ENCODE measurements at places on chromosomes 7 and 10.

GRCh38 chr7:50206453-50207250 lies 97.9 kb upstream of the IKZF1 start:
- DNase-seq: no peak

GRCh38 chr7:16564909-16565426 lies 38.3 kb downstream of the LRRC72 start:
- peak; percentile 68 for DNase-seq

GRCh38 chr7:45917658-45918057 lies 3.4 kb downstream of the IGFBP3 start:
- peak; percentile 27 for DNase-seq

DNA sequence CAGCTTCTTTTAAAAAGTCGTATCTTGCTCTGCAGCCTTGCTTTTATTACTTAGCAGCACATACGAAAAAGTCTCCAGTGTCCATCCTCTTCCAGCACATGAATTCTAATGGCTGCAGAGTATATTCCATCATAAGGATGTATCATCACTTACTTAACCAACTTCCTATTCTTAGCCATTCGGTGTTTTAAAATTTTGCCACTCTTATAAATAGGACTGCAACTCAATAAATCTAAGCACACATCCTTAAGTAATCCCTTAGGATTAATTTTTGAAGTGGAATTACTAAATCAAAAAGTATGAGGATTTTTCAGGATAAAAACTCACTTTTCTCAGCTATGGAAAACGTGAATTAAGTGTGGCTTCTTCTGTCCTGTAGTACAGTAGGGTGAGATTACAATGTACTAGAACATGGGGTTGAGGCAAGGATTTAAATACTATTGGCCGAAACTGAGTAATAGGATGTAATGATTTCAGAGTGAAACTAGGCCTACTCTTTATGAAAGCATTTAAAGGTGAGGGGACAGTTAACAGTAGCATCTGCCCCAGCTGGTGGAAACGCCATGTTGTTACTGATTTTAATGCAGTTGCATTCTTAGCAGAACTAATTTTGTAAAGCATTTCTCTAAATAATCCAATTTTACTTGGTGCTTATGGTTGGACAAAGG lies 1035.5 kb downstream of the LRMDA start:
- DNase-seq: no peak

- DNase-seq: peak; percentile 33
Observed at GRCh38 chr10:32981760-32982159, 23.7 kb upstream of the ITGB1 start.

DNA sequence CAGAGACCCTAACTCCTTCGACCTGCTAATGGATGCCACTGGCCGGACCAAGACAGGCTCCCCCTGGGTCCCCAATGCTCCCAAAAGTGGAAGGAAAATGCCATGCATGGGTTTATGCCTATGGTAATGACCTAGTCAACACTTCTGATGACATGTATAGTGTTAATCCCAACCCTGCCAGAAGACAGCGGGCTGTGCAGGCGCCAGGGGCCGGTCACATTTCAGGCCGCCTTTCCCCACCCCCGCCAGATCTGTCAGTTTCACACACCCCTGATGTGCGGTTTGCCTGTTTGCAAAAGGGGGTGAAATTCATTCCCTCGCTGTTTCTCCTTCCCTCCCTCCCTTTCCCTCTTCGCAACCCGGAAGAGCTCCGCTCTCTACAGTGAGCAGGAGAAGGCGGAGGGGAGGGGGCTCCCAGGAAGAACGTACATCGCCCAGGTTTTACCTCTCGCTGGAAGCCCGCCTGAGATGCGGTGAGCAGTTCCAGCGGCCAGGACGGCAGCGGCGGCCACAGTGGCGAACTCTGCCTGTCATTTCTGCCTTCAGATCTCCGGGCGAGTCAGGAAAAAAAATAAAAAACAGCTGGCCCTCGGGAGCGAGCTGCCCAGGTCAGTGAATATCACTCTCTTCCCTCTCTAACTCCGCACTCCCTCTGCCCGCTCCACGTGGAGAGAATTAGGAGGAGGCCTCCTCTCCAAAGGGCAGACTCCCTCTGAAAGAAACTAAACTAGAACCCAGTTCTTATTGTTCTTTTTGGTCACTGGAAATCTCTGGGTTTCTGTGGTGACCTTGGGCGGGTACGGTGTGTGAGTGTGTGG lies 9.4 kb upstream of the GATA3 start:
- peak; percentile 8 for DNase-seq
